ENCODE measurements at places on chromosomes 3 and 15.

DNA sequence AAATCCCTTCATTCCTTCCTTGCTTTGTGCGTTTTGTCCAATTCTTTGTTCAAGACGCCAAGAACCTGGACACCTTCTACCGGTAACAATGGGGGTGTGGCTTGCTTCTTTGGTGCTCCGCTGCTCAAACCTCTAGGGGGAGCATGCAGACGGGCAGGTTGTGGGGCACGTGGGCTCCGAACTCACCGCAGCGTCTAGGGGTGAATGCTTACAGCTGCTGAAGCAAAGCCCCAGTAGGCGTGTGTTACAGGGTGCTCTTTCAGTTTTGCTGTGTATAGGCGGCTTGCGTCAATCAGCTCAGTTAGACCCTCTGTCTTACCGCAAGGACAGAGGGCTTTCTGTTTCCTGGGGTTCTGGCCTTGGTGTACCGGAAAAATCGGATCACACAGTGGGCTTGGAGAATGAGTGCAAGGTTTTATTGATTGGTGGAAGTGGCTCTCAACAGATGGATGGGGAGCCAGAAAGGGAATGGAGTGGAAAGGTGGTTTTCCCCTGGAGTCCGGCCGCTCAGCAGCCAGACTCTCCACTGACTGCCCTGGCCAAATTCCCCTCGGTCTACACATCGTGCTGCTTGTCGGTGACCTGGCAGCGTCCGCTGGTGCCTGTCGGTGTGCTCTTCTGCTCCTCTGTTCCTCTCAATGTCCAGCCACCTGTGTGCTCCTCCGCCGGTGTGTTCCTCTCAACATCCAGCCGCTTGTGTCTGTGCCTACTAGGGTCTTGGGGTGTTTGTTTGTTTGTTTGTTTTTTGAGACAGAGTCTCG is 1.2 kb upstream of the LRRC34 start:
- peak; percentile 73 for DNase-seq

- DNase-seq = no peak
Observed at GRCh38 chr3:61865466-61866152, 304.2 kb downstream of the PTPRG start.

DNA sequence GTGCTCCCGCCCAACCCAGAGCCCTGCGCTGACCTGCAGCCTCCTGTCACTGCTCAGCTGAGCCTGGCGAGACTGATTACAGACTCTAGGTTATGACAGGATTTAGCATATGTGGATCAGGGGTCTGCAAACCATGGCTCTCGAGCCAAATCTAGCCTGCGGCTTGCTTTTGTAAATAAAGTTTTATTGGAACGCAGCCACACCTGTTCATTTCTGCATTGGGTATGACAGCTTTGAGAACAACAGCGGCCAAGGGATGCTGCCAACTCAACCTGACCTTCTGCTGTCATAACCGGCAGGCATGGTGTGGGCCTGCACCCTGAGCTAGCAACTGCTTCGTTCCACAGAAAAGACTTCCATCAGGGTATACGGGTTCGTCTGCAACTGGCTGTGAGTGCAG is 50.5 kb upstream of the IQSEC1 start:
- DNase-seq = no peak

- no peak for DNase-seq
Observed at GRCh38 chr3:32972482-32973146, 21.2 kb downstream of the CCR4 start.

GRCh38 chr3:13653631-13654279 is 104.8 kb downstream of the FBLN2 start:
- DNase-seq = peak; percentile 15

- no peak for DNase-seq
Observed at GRCh38 chr3:113758389-113759024, 11.7 kb downstream of the ATP6V1A start.

DNA sequence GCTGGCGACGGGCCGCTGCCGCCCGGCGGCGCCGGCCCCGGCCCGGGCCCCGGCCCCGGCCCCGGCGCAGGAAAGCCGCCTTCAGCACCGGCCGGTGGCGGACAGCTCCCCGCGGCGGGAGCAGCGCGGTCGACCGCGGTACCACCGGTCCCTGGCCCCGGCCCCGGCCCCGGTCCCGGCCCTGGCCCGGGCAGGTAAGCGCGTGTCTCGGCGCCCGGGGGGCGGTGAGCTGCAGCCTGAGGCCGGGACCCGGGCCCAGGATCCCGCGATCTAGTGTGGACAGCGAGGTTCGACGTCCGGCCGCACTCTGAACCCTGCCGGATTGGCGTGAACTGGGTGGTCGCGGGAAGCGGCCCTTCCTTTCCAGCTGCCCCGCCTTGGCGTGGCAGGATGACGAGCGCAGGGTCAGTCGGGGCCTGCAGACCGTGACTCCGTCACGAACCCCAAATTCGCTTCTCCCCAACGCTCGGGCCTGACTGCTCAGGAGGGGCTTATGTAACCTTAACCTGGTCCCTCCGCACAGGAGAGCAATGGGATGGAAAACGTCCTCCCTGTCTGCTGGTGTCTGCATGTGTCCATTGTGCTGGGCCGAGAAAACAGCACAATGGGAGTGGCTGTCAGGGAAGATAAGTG is 472 bp downstream of the BSN start:
- DNase-seq = no peak

DNA sequence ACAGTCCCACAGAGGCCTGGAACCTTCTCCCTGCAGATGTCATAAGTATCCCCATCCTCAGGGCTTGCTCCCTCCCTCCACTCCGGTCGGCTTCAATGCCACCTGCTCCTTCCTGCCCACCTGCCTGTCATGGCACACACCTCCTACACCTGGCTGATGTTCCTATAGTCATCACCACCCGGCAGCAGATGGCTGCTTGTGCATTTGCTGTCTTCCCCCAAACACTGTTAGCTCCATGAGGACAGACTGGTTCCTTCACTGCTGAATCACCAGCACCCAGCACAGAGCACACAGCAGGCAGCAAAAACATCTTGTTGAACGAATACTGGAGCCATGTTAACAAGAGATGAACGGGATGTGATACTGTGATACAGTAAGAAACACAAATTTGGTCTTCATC is 14.8 kb downstream of the TARS3 start:
- DNase-seq = no peak

DNA sequence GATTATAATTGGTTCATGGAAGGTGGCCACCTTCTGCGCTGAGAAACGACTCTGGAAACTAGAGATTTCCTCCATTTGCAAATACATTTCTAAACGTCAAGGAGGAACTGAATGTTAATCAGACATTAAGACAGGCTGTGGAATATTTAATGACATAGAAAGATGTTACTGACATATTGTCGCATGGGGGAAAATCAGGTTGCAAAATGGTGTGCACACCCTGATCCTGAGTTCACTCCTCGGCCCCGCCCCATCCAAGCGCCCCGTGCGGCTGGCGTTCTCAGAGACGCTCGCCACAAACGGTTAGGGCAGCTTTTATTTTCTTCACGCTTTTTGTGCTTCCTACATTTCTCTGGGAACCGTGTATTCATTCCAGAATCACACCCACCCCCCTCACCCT is 10.7 kb downstream of the H1-8 start:
- DNase-seq = no peak

DNA sequence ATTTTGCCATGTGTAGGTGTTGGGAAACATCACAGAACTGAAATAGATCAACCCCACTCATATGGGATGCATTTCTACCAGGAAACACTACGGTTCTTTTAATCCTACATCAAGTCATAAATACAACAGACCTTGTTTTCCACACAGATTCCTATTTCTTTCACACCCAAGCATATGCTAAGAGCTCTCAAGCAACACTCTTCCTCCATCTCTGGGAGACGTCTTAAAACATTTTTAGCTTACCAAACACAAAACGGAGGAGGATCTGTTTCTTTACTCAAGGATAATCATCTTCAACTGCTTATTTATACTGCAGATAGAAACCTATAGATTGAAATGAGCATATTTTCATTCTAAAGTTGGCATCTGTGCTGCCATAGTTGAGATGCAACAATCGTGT is 5.1 kb downstream of the GJD2 start:
- DNase-seq = no peak

- DNase-seq = no peak
Observed at GRCh38 chr3:111810909-111811308, 48.2 kb upstream of the PHLDB2 start.

DNA sequence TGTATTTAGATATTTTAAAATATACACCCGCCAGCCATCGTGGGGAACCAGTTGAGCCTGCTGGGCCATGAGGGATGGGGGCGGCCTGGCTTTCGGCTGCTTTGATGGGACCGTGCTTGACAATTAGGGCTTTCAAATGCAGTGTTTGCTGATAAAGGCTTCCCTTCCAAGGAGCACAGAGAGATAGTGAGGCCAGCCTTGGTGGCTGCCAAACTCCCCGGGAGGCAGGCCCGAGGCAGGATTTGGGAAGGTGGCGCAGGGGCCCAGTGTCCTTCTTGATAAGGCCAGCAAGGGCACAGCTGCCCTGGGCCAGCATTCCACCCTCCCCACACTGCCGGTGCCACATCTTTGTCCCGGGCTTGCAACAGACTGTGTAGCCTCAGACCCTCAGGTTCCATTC is 75.6 kb downstream of the LINGO1 start:
- no peak for DNase-seq

GRCh38 chr15:100060276-100060926 is 281.4 kb downstream of the ADAMTS17 start:
- DNase-seq = no peak

GRCh38 chr15:71730277-71731144 is 79.8 kb upstream of the NR2E3 start:
- DNase-seq = peak; percentile 21

DNA sequence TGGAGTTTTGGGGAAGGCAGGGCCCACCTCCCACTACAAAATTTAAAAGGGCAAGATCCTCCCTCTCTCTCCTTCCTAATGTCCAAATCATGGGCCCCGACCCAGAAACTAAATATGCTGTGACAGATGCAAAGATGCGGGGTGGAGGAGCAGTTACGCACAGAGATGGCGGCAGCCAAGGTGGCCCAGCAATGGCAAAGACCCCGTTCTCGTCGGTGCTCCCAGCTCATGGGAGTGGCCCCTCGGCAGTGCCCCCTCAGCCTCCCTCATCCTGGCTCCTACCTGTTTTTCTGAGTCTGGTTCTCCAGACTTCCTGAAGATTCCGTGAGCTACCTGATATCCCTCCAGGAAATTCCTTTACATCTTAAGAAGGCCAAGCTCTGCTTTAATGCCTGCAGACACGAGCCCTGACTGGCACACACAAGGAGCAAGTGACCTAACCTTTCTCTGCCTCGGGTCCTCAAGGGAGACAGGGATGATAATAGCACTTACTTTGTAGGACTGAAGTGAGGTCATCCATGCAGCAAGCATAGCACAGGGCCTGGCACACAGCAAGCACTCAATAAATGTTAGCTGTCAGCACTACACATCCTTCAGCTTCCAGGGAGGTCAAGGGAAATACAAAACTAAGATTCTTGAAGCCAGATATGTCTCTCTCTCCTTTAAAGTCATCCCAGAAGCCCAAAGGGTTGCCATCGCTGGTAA is 103.5 kb downstream of the LSM3 start:
- DNase-seq = no peak

DNA sequence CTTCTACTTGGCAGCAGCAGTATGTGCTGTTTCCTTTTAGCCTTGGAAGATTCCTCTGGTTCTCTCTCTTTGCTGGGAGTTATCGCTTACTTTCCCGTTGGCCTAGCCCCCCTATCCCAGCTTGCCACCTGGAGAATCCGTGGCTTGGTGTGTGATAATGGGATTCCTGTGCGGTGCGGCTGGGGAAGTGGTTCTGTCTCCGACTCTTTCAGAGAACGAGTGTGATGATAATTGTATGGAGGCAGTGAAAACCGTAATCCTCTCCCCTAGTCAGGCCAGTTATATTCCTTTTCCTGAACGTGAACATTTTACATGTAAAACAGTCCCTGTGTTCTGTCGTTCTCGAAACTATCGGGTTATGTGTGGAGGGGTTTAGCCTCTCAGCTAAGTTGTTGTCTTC is 300.1 kb upstream of the C2CD4B start:
- DNase-seq = no peak

DNA sequence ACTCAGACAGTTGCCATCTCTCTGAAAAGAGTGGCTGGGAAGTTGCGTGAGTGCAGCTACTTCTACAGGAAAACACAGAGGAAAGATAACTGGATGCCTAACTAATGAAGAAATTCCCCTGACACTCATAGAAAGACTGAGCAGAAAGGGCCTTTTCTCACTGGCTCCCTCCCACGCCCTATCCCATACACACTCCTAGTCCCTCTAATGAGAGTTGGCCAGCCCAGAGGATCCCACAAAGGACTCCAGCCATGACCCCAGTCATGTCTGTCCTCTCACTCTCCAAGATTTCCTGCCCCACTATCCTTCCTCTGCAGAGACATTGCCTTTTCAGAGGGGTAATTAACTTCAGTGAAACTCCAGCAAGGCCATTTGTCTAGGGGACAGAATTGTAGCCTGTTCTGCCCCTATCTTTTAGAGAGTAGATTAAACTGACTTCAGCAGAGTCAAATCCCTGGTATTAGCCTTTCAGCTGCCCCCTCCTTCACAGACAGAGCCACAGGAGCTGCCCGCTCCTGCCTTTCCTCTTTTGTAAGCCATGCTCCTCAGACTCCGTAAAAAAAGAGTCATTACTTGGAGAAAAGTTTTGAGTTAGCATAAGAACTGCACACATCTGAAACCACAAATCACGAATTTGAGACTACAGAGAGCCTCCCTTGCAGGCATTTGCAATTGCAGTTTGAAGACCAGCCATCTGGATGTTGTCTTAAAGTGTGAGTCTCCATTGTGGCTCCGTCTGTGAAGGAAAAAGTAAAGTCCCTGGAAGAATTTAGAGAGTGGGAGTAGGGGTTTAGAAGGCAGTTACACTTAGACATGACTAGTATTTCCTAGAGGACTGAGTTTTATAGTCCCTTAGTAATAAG is 129.1 kb upstream of the SEMA6D start:
- no peak for DNase-seq

DNA sequence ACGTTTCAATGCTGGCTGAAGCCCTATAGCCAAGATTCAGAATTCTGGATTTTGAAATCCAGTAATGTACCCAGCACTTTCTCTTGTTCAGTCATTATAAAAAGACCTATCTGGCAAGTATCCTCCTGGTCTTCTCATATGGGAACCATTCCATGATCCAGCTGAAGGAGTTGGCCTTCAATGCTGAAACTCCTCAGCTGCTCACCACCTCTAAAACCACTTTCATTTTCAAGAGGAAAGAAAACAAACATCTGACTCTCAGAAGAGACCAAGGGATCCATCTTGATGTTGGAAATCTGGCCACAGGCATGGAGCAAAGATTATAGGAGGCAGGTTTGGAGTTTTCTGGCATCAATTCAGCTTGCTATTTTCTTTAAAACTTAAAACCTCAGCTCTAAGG is 235.4 kb downstream of the FMN1 start:
- no peak for DNase-seq

- no peak for DNase-seq
Observed at GRCh38 chr3:174098746-174099145, 701.2 kb downstream of the NLGN1 start.

- no peak for DNase-seq
Observed at GRCh38 chr3:12170207-12170606, 11.5 kb upstream of the TIMP4 start.

Data from CD4-positive, alpha-beta T cell treated with Interleukin-6 at 100 ng/mL for 8 hours (primary cell).